Activated CD4-positive, alpha-beta T cell treated with anti-CD3 and anti-CD28 coated beads, Interleukin-2, amount 50 U/mL, for 16 hours (primary cell): ENCODE measurements at places on chromosomes 6 and 20.

DNA sequence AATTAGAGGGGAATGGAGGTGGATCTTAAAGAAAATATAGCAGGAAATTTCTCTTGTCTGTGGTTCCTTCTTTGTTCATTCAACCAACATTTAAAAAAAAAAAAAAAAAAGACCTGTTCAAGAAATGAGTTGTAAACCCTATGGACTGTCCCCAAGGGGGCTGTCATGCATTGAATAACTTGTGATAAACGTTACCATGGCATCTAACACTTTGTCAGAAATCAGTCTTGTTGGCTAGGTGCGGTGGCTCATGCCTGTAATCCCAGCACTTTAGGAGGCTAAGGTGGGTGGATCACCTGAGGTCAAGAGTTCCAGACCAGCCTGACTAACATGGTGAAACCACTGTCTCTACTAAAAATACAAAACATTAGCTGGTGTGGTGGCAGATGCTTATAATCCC is 381.7 kb downstream of the BCKDHB start:
- DNase-seq = no peak

DNA sequence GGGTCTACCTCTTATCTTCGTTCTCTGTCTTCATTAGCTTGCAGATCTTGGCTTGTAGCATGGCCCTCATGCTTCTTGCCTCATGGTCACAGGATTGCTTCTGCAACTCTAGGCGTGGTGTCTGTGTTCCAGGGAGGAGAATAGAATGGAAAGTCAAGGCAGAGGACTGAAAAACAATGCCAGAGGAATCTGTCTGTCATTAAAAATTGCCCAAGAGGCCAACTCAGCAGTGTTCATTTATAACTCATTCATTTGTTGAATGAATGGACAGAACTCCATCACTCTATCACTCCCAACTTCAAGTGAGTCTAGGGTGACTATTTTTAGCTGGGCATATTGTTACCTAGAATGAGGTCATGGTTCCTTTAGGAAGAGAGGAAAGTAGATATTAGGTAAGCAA is 179.6 kb downstream of the UST start:
- no peak for DNase-seq

DNA sequence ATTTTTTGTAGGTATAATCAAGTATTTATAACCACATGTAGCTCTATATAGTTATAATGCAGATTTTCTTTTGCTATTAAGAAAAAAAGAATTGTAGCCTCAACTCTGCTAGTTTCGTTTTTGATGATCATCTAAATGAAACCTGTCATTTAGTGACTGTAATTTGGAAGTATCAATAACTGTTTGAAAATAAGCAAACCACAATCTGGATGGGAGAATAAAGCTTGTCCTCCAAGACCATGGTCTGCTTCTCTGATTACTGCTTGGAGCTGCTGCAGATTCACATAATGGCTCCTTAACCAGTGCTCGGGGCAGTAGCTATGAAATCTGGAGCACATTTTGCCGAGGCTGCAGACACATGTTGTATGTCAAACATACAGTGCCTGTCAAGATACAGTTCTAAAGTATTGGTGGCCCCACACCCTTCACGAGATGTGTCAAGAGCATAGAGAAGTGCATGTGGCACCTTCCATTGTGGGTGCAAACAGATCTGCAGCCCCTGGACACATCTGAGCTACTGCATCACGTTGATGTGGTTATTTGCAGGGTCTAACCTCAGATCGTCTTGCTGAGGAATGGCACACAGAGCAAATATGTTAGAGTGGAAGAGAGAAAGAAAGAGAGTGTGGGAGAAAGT is 255.7 kb upstream of the SUPT3H start:
- peak; percentile 58 for DNase-seq

DNA sequence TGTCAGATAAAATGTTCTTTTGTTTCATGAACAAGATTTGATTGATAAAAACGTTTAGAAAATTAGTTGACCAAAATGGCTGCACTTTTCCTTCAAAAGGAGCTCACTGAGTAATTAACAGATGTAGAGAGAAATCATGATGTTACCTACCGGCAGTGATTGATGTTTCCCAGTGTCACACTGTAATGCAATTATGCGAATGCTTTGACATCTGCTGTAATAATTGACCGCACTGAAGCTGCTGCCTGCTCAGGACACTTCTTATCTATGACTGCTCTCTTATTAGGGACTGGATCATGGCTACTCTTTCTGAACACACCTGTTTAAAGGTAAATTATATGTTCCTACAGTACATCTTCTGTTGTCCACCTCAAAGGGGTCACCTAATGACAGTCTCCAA is 94.6 kb downstream of the GPR63 start:
- DNase-seq = no peak

DNA sequence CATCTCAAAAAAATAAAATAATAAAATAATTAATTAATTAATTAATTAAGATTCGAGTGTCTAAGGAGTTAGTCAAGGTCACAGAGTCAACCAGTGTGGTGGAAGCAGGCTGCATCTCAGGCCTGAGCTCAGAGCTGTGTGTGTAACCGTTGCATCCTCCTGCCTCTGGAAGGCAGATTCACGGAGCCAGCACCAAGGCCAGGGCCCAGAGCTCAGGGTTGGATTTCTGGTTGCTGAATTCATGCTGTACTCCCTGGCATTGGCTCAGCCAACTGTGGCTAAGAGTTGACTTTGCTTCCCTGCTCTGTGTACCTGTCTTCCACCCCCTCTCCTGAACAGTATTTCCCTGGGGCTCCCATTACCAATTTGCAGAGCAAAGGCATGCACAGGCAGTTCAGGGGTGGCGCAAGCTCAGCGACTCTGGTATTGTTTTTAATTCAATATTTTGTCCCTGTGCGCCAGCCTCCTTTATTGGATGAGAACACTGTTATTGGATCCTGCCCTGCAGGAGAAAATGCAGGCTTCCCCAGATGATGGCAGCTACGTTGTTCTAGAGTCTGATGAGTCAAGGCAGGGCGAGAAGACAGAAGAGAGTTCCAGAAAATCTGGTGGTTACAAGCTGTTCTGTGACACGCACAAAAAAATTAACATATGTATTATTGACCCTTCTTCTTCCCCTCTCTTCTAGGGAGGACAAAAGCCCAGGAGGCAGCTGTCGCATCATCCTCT is 12.3 kb upstream of the CTNNBL1 start:
- DNase-seq = no peak

GRCh38 chr6:71446057-71446456 is 157.4 kb downstream of the OGFRL1 start:
- DNase-seq = no peak

DNA sequence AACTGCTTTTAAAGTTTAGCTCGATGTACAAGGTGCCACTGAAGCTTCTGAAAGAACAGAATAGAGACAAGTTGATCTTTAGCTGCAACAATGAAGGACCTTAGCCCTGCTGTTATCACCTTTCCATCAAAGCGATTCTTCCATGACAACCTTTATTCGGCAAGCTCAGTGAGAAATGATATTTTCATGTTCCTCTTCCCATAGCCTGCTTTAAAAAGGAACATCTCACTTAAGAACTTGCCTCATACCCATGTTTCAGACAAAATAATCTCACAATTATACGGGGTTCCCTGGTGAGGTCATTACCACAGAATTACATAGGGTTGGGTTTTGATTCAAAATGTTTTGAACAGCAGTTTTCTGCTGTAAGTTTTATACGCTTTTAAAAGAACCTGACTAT is 264.2 kb downstream of the THBS2 start:
- DNase-seq = no peak

GRCh38 chr20:35698298-35699126 is 640 bp downstream of the NFS1 start:
- DNase-seq = no peak

- DNase-seq = no peak
These were observed 404.1 kb downstream of the TAF4 start for GRCh38 chr20:61661583-61661982.

DNA sequence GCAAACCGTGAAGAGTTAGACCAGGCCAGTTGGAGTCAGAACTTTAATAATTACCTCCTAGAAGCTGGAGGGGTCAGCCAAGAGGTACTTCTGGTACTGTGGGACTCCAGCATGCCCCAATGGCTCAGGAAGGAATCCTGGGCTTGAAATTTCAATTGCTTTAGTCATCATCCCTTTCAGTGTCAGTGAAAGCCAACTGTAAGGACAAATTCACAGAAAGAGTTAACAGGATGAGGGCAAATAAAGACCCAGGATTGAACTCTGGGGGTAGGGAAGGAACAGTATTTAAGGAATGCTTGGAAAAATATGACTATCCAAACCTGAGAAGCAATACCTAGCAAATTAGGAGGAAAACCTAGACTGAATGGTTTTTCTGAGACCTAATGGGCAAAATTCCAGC is 735.1 kb upstream of the MARCKS start:
- no peak for DNase-seq

DNA sequence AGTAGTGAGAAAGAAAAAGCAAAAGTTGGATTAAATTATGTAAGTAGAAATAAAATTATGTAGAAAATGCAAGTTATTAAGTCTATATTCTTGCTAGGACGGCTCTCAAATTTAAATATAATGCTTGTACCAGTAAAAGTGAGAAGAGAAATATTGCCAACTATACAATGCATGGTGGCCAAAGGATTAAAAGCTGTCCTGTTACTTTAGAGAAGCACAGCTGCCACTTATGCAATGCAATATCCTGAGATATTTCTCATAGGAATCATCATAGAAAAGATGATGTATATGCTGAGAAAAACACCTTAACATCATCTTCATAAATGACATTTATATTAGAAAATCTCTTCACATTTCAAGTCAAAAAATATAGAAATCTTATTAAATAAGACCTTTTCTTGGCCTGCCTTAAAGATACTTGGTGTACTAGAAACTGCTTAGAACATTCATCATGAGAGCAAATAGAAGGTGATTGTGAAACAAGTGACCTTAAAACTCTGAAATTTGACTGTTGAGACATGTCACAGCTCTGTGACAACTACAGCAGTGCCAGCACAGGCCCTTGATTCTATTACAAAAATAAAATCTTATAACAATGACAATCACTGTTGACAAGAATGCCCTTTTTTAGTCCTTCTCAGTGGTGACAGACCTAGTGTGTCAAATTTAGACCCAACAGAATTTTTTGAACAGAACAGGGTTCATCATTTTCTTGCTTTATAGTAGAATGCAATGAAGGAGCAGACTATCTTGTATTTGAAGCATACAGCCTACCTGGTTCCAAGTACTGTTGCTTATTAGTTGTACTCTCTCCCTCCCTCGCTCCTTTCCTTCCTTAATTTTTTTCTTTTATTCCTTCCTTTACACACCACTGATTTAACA is 173.1 kb downstream of the CLVS2 start:
- DNase-seq = no peak

DNA sequence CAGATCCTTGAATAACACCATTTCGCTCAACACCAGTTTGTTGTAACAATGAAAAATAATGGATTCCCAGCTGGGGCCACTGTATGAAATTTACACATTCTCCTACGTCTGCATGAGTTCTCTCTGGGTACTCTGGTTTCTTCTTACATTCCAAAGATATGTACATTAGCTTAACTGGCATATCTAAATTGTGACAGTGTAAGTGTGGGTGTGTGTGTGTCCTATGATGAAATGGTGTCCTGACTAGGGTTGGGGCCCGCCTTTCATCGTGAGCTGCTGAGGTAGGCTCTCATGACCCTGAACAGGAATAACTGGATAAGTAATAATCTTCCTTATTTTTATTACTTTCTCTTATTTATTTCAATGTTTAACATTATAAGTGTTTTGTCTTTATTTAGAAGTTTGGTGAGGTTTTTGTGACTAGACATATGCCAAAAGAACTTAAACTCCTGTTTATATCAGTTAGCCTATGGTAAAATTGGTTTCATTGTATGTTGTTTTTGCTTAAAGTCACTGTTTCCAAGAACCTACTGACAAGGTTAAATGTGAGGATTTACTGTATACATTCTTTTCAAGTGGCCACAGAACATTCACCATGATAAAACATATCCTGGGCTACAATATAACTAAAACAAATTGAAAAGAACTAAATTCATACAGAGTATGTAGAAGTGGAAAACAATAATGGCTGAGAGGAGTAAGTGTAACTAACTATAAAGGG is 42.4 kb downstream of the RBL1 start:
- no peak for DNase-seq

- peak; percentile 18 for DNase-seq
These were observed 106.9 kb upstream of the SGK1 start for GRCh38 chr6:134424798-134425170.

DNA sequence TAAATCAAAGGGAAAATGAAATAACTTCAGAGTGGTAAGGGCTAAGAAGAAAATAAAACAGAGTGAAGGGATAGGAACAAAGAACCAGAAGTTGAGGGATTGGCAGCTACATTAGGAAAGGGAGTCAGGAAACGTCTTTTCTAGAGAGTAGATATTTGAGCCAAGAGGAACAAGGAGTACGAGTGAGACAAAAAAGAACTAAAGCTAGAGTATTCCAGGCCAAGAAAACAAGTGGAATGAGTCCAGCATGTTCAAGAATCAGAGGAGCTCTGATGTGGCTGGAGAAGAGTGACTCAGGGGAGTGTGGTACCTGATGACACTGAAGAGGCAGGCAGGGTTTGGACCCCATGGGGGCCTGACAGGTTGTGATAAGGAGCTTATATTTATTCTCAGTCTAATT is 66.3 kb downstream of the CEP162 start:
- no peak for DNase-seq

GRCh38 chr6:43510827-43511163 is 649 bp upstream of the LRRC73 start:
- DNase-seq = no peak

DNA sequence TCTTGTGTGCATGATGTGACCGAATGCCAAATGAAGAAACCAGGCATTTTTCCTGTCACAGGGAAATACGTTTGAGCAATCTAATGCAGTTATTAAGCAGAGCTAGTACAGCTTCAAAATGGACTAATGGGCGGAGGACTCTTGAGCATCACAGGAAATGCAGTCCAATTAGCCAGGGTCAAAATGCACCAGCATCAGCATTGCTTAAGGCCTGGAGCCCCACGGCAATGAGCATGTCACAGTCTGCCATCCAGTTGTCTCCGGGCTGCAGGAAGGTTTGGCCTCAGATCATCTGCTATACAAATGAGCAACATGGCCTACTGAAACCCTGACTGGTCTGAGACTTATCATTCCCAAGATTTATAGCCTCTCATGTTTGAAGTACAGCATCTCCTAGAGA is 652.1 kb upstream of the SLC35B3 start:
- no peak for DNase-seq

DNA sequence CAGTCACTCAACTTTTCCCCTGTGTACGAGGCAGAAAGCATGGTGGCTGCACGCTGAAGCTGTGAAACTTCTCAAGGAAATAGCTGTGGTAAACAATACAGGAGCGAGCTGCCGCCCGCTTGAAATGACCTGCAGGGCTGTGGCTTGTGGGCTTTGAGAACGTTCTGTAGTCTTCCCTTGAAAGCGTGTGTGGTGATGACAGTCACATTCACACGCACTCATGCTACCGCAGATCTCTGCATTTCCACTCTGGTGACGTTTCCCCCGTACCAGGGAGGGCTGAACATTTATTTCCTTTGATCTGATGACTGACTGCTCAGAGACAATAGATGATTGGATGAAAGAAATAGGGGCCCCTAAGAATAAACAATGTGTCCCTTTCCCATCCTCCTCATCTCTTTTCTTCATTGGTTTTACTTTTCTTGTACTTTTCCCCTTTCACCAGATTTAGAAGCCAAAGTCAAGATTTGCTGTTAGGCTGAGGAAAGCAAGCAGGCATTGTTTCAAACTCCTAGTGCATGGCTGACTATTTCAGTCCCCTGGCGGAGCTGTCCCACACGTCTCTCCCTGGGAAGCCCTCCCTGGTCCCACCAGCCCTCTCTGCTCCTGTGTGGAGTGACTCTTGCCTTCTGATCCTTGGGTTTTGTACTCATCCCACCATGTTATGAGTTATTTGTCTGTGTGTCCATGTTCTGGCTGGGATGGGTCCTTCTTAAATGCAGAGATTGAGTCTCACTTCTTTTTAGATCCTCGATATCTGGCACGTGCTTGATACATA is 3.9 kb downstream of the SYTL3 start:
- DNase-seq = peak; percentile 97
